Peyer's patch (tissue), 4 donors: ENCODE measurements at places on chromosomes 2 and 18.

GRCh38 chr2:40716879-40717278 is 265.0 kb upstream of the SLC8A1 start:
- no peak for DNase-seq

DNA sequence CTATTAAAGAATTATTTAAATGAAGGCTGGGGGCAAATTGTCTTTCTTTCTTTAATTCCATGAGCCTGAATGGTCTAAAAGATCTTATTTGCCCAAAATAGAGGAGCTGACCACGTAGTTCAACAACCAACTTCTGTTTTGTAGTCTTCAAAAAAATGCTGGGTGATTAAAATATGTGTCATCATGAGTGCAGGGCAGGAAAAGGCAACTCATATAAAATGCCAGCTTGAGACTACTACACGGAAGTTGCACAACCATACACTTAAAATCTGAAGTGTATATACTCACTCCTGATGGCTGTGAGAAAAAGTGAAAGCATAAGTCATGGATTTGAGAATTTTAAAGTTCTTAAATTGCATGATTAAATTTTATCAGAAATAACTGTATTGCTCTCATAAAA is 210.9 kb downstream of the DYM start:
- no peak for DNase-seq

DNA sequence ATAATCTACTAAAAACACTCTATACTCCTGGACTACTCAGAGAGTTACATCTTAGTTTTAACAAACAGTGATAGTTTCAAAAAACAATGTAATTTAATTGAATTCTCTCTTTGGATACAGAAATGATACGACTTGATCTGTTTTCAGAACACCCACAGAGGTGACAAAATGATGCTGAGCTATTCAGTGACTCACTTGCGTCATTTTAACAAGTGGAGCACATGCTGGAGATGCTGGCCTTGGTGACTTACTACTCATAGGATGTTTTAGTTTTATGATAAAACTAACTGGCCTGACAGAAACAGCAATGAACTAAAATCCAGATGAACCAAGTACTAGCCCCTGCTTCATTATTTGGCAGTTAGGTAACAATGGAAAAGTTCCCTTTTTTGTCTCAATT is 101.3 kb upstream of the ITGB6 start:
- no peak for DNase-seq

- DNase-seq = no peak
Measured at GRCh38 chr2:61354543-61355197, 116.2 kb downstream of the USP34 start.

GRCh38 chr2:174343623-174344455 is 9.1 kb downstream of the SP9 start:
- no peak for DNase-seq

DNA sequence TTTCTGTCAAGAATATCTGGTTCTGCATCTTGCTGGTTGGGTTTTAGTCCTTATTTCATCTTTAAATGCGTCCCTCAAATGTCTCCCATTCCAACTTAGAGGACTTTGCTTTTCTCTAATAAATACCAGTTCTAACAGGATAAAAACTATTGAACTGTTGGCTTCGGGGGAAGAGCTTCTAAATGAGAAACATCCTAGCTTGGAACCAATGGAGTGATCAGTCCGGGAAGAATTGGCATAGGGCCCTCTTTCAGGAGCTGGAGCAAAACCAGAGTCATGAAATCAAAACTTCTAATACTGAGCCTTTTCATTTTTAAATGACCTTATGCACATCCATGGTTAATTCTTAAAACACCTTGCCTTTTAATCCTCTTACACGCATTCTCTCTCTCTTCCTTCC is 401.6 kb upstream of the SMIM21 start:
- DNase-seq = no peak

- no peak for DNase-seq
Measured at GRCh38 chr2:227160164-227160563, 3.8 kb downstream of the COL4A4 start.

DNA sequence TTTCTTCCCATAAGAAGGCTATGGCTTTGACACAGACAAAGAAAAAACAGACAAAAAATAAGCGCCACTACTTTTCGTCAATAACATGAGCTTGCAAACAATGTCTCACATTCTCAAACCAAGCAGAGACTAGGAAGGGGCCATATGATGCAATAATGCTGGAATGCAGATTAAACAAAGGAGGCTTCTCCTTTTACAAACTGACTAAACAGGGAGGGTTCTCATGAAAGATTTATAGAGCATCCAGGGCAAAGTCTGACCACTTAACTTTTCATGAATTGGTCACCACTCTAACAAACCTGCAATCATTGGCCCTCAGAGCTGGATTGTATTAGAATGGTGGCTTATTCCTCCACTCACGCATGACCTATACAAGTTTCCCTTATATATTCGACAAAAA is 663.3 kb upstream of the CHAC2 start:
- DNase-seq = no peak

DNA sequence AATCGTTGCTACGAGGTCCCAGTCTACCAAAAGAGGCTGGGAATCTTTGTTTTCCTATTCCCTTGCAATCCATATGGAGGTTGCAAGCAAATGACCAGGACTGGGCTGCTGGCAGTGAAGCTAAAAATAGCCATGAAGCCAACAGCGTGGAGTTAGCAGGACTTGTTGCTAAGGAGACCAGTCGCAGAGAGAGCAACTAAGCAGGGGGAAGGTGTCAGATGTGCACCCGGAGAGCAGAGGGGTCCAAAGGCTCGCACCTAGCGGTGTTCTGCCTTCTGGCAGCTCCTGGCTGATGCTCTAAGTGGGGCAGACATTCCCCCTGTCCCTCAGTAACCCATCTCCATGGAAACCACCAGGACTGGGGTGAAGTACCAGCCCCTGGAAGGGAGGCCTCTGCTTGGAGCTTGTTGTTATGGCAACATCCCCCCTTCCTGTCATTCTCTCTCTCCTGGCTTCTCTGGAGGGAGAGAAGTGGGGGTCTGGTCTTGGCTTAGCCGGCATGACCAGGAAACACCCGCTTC is 84.6 kb downstream of the DNMT3A start:
- DNase-seq = no peak

DNA sequence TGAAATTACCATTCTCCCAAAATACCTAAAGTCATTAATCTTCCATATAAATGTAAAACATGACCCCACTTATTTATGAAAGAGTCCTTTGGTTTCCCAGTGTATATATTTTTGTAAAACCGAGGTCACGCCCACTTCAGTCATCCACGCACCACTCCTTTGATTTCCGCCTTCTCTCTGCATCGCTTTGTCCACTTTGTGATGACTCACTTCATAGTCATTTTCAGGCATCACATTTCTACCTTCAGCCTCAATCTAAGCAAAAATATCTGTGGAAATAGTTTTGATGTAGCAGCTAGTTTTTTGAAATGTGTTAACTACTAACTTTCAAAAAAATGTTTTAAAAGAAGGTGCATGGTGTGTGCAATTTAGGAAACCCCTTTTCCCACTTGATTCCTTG is 793.5 kb upstream of the SOX11 start:
- DNase-seq = no peak

DNA sequence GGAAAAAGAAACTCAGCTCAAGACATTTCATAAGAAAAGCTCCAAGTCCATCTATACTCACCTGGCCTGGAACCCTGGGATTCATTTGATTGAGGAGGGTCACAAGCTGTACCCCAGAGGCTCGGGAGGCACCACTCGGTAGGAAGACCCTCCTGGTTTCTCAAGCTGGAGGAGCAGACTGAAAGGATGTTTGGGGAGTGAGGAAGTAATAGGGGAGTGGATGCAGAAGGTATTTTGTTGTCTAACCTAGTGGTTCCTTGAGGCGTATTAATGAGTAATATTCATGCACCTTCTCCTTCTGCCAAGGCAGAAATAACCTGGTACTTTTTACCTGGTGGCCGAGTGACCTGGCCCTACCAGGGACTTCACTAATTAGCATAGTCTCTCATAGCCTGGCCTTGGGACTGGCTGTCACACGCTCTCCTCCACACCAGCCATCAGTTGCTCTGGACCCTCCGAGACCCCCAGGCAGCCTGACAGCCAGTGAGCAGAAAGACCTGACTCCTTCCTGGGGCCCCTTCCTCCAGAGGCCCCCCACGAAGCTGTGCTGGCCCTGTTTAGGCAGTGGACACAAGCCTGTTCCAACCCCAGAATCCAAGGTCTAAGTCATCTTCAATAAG is 161.4 kb downstream of the BCL2 start:
- no peak for DNase-seq

DNA sequence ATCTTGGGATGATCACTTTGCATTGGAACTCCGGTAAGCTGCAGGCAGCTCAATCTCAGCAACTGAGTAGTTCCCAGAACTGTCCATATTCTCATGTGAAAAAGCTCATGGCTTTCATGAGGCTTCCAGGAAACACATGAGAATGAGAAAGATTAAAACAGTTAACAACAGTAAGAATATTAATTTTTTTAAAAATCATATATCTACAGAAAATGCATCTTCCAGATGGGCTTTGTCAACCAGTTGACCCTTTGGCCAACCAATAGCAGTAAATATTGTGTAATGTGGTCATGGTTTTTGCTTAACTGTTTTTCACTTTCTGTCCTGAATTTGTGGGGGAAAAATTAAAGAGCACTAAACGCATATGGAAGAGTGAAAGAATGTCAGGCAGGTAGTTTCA is 131.2 kb upstream of the CCDC195 start:
- no peak for DNase-seq

DNA sequence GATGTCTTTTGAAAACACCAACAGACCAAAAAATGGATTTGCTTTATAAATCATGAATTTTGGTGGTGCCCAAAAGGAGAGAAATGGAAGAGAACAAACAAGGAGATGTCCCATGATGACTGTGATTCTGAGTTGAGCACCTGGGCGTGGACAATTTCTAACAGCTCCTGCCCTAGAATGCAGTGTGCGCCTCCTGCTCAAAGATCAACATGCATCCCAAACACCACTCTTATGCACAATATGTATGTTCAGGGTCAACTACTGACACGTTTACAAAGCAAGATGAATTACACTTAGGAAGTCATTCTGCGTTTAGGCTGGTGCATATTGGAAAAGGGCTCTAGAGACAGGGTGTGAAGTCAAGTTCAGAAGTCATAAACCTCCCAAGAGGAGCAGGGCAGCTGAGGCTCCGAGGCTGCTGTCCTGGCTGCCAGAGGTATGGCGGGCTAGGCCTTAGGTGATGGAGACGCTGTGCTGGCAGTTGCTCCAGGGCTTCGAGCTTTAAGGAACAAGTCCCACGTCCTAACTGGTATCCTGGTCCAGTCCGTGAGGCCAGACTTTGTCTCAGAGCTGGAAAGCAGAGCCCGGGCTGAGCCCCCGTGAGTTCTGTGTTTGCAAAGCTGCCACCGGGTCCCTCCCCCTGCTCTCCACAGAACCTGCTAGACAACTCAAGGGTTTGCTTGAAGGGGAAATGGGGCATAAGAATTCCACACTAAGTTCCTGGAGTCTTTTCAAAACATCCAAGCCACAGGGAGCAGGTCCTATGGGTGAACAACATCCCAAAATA is 74.0 kb downstream of the ZNF516 start:
- peak; percentile 24 for DNase-seq

DNA sequence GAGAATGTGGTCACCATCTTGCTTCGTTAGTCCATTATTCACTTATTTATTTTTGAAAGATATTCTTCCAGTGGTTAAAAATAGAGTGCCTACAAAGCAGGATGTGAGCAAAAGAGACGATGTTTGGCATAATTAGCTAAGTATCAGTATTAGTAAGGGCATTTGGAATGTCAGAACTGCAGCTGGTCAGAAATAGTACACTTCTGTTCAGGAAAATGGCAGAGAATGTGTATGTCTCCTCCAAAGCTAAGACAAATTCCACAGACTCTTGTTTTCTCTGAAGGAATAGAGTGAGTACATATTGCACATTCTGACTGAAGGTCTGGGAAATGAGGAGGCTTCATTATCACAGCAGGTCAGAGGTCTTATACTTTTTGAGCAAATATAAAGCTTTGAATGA is 209.0 kb downstream of the L3MBTL4 start:
- DNase-seq = no peak

DNA sequence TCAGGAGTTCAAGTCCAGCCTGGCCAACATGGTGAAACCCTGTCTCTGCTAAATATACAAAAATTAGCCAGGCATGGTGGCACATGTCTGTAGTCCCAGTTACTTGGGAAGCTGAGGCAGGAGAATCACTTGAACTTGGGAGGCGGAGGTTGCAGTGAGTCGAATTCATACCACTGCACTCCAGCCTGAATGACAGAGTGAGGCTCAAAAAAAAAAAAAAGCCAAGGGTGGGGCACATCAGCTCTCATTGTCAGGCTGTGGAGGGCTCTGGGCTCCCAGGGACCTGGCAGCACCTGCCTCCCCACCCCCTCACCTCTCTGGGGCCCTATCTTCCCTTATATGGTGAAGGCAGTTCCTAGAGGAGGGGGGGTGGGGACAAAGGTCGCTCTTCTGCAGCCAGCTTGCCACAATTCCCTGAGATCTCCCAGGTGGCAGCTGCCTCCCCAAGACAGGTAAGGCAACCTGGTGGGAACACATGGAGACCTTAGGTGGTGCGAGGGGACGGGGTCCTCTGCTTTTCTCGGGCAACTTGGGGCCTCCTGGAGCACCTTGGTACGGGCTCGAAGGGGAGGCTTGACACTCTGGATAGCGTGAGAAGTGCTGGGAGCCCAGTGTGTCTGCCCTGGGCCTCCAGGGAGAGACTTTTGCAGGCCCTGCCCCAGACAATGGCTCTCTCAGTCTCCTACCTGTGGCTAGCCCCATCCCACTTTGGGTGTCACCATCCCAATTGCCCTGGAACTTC is at the start of gene VIL1:
Gene VIL1, plus strand, starts transcription at position 407 of the 742 bp plus-strand sequence. CDS start 4,656 bp downstream, outside the sequence.
- DNase-seq = peak; percentile 92

DNA sequence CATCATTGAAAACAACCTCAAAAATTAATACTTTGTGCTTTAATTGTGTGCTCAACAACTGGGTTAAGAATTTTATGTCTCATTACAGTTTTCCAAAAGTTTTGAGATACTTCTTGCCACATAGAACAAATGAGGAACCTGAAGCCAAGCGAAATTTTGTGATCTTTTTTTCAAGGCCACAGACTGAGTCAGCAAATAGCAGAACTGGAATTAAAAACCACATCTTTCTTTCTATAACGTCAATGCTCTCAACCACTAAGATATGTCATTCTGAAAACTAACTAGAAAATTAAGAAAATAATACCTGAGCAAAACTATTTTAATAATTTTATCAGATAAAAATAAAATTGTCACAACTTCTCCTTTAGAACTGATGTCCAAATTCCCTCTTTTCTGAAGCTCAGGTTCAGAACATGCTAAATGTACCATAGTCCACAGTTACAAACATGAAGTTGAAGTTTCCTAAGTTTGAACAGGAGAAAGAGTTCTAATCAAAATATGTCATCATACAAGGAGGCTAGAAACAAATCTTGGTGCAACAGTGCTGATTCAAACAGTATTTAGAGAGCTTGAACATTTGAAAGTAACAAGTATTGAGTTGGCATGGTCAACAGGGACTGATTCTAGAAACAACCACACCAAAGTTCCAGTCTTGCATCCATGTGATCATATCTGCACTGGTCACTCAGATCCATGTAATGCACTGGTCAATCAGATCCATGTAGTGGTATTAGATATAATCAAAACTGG is 27.6 kb upstream of the CALCRL start:
- no peak for DNase-seq

DNA sequence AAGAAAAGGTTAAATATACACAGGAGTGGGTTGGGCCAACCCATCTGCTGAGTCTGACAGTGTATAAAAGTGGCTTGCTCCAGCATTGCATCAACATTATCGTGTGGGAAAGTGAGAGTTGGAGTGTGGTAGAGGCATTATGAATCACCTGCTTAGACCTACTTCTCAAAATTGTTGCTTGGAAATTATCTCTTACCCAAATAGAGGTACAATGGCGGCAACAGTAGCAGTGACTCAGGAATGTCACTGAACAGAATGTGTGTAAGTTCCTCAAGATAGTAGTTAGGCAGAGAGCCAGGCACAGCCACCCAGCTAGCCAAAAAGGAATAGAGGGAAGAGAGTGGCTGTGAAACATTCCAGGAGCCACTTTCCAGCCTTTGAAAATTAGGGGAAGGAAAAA is 616.0 kb downstream of the NUP35 start:
- DNase-seq = no peak
